ENCODE measurements at places on chromosomes 5 and 9.

DNA sequence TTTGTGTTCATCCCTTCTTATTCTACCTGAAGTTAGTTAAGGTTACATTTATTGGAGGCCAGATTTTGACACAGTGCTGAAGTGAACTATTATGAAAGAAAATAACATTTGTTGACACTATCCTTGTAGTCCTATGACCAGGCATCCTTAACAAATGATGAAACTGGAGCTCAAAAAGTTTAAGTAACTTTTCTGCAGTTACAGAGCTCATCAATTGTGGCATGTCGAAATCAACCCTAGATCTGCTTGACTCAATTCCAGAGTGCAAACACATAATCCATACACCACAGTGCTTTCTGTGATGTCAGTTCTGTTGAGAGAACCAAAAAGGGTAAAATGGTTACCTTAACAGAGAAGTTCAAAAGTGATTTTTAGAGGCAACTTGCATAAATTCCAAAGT, 28.6 kb downstream of the KCNN2 start:
- DNase-seq = no peak

DNA sequence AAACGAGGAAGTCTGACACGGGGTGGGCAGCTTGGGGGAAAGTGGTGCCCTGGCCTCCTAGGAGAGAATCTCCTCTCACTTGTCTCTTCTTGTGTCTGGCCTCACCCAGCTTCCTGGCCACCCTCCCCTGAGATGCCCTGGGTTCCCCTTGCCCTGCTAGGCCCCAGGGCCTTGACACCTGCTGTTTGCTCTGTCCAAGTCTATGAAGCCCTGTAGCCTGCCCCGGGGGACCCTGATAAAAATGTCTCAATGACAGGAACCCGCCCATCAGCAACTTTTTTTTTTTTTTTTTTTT, 35.0 kb upstream of the SUSD3 start:
- no peak for DNase-seq

DNA sequence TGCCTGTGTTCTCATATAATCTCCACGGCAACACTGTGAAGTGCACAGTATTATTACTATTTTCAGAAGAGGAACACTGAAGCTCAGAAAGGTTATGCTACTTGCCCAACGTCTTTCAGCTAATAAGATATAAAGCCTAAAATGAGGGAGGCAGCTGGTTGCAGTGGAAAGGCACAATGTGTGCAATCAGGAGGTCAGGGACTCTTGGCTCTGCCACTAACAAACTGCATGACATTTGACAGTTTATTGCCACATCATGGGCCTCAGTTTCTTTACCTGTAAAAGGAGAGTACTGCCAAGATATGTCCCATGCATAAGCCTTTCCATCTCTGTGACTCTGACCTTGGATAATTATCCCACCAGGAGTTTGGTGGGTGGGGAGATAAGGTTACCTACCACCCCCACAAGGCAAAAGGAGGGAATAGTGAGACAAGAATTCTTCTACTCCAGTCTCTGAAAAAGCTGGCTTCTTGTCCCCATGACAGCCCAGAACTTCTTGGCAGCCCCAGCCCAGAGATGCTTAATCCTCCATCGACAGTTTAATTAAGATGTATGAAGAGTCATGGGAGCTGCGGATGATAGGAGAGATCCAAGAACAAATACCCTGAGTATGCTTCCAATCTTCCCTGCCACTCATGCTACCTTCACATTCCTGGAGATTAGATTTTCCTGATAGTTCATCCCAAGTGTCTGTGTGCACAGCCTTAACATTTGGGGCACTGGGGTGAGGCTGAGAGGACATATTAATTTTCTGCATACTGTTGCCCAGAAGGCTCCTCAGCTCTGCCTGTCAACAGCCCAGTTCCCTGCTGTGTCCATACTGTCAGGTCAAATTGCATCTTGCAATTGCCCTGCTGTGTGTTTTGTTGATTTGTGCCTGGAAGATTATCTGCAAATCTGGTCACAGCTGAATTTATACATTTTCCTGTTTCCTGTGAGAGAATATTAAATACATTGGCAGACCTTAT, 271.2 kb downstream of the FAM114A2 start:
- no peak for DNase-seq

GRCh38 chr5:166279828-166280227, 2011.6 kb upstream of the WWC1 start:
- no peak for DNase-seq

GRCh38 chr5:111063709-111064322, 7.7 kb upstream of the TSLP start:
- peak; percentile 52 for DNase-seq

GRCh38 chr9:132410642-132411041, 631 bp downstream of the CFAP77 start:
- DNase-seq = no peak

GRCh38 chr5:153775923-153776322, 262.8 kb downstream of the FAM114A2 start:
- DNase-seq = no peak

- no peak for DNase-seq
These were observed 2245.5 kb upstream of the WWC1 start for GRCh38 chr5:166045961-166046360.

- no peak for DNase-seq
These were observed 188.3 kb downstream of the OLFM1 start for GRCh38 chr9:135275571-135276289.

DNA sequence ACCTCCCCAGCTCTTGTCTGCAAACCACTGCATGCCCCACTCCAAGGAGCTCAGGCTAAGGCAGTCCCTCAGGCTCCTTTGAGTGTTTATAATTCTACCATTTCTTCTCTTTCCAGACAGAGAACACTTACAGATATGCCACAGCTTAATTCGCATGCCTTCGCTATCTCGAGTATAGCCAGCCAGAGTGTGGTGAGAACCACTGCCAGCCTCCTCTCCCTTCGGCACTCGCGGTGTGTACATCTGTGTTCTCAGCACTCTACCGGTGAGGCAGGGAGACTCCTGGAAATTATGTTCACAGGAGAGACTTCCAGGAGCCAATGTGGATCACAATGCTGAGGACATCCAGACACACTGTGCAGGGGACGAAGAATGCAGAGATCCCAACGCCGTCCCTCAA, 143.7 kb upstream of the IRX1 start:
- DNase-seq = no peak

DNA sequence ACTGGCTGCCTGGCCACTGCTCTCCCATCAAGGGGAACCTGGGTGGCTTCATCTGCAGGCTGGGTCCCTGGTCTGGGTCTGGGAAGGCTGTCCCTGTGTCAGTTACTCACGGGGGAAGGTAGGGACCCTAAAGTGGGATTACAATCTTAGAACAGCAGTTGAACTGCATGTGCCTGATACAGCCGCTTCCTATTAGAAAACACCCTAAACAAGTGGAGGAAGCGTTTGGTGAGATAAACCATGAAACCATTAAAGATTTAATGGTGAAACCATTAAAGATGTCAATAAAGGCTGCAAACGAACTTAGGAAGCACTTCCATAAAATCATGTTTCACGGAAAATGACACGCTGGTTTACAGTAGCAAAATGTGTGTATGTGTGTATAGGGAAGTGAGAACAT, 2.5 kb upstream of the GFI1B start:
- DNase-seq = no peak

DNA sequence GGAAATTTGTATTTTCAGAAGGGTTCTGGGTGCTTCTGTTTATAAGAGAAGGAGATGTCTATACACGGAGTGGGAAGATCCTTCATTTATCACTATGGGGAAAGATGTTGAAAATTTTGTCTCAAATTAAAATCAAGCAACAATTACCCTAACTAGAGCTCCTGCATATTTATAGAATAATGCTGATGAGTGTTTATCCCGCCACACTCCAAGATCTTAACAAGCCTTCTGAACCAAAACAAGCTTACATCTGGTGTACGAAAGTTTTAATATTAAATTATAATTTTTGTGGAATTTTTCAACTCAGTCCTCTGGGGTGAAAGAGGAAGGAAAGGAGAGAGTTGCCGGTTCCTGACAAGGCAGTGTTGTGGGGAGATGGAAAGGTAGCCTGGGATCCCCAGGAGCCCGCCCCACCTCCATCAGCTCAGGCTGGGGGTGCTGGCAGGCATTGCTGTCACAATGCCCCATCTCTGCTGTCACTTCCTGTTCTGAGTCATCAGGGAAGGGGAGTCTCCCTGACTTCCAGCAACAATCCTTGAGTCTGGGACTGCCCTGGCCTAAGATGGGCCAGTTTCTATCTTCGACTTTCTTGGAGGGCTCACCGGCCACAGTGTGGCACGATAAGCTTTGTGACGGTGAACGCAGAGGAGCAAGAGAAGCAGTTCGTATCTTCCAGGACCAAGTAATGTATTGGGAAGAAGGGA, 64.5 kb downstream of the ERAP1 start:
- no peak for DNase-seq

DNA sequence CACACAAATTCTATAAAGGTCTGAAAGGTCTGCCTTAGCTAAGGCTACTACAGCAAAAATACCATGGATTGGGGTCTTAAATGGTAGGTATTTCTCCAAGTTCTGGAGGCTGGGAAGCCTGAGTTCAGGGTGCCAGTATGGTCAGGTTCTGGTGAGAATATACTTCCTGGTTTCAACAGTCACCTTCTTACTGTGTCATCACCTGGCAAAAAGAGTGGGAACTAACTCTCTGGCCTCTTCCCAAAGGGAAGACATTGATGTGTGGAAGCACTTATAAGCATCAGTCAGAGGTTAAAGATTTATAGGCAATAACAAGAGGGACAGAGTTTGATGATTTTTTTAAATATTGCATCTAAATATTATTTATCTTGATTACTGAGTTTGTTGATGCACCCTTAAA, 53.0 kb downstream of the ZNF622 start:
- DNase-seq = no peak

DNA sequence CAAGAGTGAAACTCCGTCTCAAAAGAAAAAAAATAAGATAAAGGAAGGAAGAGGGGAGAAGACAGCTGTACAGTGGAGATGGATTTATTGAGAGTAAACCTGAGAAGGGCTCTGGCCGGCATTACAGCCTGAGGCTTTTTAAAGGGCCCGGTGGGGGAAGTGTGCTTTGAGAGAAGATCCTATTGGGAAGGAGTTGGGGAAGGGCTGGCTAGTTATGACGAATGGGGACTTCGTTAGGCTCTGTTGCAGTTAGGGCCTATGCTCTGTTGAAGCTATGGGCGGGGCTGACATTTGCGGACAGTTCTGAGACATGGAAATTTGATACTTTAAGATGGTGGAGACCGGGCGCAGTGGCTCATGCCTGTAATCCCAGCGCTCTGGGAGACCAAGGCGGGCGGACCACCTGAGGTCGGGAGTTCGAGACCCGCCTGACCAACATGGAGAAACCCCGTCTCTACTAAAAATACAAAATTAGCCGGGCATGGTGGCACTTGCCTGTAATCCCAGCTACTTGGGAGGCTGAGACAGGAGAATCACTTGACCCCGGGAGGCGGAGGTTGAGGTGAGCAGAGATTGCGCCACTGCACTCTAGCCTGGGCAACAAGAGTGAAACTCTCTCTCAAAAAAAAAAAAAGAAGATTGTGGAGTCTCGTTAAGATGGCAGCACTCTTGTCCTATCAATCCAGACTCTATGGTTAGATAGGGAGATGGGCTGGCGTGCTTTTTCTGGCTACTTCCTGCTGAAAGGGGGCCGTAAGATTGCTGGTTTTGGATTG, 33.2 kb downstream of the C9orf50 start:
- DNase-seq = no peak
